Small intestine (tissue), 16 donors: ENCODE measurements at places on chromosomes 1 and 21.

GRCh38 chr1:177854951-177855350, 114.9 kb downstream of the SEC16B start:
- DNase-seq: no peak
- H3K36me3 ChIP-seq: no peaks in the 10 kb centered on the region
- H3K27me3 ChIP-seq: no peaks in the 10 kb centered on the region
- no peaks in the 10 kb centered on the region for H3K4me1 ChIP-seq

GRCh38 chr21:38851101-38851500, 45.4 kb downstream of the ETS2 start:
- H3K27me3 ChIP-seq: no peaks in the 10 kb centered on the region
- H3K4me1 ChIP-seq: no peaks in the 10 kb centered on the region
- H3K36me3 ChIP-seq: no peaks in the 10 kb centered on the region
- no peak overlapping the region for H3K27ac ChIP-seq
- H3K4me3 ChIP-seq: no peak overlapping the region

DNA sequence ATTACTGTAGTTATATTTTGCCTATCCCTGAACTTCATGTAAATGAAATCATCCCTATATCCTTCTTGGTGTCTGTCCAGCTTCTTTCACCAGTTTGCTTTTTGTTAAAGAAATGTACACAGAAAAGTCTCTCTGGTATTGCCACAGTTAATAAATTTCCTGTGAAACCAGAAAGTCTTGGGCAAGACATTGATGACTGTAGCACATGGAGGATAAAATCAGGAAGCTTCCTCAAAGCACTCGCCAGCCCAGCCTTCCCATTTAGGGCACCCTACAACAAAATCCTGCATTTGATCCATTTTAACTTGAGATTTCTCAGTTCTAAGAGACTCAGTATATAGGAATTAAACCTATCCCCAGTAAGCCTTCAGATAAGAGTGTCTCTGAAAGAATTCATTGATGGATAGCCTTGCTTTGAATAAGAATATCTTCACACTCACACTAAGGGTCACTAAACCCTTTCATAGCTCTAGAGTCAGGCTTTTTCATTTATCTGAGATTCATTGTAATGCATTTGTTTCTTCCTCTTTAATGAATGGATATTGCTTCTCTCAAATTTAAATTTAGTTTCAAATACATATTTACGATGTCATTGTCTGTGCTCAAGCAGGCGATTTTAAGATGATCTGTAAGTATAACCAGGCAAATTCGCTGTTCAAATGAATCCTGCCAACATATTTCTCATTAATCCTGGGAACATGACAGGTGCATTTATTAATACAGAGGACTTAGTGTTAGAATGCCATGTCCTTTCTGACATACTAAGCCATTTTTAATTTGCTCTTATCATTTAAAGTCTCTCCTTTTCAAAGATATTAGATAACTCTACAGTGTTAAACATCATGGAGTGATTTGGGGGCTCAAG, 153.1 kb downstream of the GRIK1 start:
- no peaks in the 10 kb centered on the region for H3K27me3 ChIP-seq
- H3K4me1 ChIP-seq: no peaks in the 10 kb centered on the region
- no peak overlapping the region for H3K4me3 ChIP-seq
- no peaks in the 10 kb centered on the region for H3K36me3 ChIP-seq
- no peak for DNase-seq
- H3K27ac ChIP-seq: no peak overlapping the region

DNA sequence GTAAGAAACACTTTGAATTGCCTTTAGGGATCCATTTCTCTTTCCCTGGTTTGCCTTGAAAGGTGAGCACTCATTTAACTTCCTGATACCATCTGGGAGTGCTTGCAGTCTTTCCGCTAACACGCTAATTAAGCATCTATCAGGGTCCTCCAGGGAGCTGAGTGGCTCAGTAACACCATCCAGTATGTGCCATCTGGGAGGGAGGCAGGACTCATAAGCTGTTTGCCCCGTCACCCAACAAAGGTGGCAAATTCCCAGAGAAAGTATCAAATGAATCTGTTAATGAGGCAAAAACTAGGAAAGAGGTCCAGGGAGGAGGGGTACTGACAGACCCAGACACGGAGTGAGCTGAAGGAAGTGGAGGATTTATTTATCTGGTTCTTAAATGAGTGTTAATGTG, 430.9 kb downstream of the HLX start:
- no peaks in the 10 kb centered on the region for H3K4me1 ChIP-seq
- no peaks in the 10 kb centered on the region for H3K36me3 ChIP-seq
- H3K27ac ChIP-seq: no peak overlapping the region
- no peak for DNase-seq

DNA sequence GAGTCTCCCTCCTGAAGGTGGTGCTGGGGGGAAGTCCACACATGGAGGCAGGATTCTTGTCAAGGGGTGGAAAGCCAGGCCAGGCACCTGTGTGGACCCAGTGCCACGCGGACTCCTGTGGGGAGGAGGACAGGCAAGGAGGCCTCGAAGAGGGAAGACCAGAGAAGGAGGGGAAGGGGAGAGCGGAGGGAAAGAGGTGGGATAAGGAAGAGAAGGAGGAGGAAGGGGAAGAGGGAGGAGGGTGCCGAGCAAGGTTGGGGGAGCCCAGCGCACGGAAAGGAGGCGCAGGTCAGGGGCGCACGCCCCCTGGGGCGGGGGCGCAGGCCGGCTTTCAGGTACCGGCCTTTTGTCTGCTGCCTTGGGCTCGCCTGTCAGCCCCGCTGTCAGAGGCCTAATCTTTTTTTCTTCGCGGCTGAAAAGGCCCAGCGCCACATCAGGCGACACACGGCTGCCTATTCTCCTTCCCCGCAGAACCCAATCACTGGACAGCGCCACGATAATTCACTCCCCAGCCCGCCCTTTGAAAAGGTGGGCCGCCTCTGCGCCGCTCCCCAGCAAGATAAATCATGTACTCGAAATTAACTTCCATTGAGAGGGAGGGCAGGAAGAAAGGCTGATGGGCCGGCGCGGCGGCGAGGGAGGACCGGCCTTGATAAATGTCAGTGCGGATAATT, 42.5 kb downstream of the PRDM16 start:
- peaks cover 14% of the 10 kb centered on the region for H3K4me1 ChIP-seq
- H3K27ac ChIP-seq: no peak overlapping the region
- no peaks in the 10 kb centered on the region for H3K36me3 ChIP-seq
- no peak overlapping the region for H3K4me3 ChIP-seq

DNA sequence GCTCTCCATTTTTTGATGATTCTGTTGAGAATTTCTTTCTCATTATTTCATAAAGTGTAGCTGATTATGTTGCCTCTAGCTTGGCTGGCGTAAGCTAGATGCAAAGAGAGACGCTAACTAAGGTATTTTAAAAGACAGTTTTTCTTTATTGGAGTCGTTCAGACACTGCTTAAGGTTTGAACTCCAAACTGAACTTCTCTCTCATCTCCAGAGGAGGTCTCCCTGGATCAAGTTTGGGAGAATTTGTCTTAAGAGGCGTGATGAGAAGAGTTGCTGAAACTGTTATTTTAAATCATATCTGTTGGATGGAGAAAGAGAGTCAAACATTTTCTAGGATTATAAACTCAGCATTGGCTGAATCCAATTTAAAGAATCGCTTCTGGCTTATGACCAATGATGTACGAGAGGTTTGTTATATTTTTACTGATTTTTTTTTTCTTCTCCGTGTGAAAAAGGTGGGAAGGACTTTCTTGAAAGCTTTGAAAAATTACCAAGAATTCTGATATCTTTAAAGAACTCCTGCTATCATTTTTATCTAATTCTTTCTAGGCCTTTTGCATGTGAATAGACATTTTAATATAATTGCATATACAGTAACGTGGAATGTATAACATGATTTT, 34.0 kb downstream of the MAP3K7CL start:
- peaks cover 6% of the 10 kb centered on the region for H3K36me3 ChIP-seq
- H3K4me1 ChIP-seq: no peaks in the 10 kb centered on the region
- H3K4me3 ChIP-seq: no peak overlapping the region
- H3K27ac ChIP-seq: no peak overlapping the region

- H3K4me1 ChIP-seq: peaks cover 9% of the 10 kb centered on the region
- no peaks in the 10 kb centered on the region for H3K36me3 ChIP-seq
- H3K27me3 ChIP-seq: no peaks in the 10 kb centered on the region
- H3K4me3 ChIP-seq: no peak overlapping the region
Observed at GRCh38 chr1:42686418-42686817, 4.2 kb downstream of the YBX1 start.

DNA sequence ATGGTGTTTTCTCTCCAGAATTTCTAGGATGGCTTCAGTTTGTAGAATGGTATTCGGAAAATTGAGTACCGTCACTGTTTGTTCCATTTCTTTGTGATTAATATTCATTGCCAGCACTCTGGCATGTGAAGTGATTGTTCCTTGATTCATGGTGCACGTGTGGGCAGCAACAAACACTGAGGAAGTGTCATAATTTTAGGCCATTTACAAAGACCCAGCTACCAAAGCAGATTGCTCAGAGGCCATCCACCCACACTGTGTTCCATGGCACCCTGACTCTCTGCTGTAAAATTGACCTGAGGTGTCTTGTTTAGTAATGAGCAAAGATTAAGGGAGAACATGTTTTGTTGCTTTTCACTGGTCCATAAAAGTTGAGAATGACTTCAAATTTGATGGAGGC, 250.9 kb upstream of the FMN2 start:
- H3K27ac ChIP-seq: no peak overlapping the region
- H3K4me1 ChIP-seq: no peaks in the 10 kb centered on the region
- DNase-seq: no peak

- H3K27ac ChIP-seq: no peak overlapping the region
- no peaks in the 10 kb centered on the region for H3K36me3 ChIP-seq
- H3K4me1 ChIP-seq: no peaks in the 10 kb centered on the region
- H3K27me3 ChIP-seq: no peaks in the 10 kb centered on the region
Observed at GRCh38 chr1:153395136-153395685, 4.3 kb upstream of the S100A8 start.

DNA sequence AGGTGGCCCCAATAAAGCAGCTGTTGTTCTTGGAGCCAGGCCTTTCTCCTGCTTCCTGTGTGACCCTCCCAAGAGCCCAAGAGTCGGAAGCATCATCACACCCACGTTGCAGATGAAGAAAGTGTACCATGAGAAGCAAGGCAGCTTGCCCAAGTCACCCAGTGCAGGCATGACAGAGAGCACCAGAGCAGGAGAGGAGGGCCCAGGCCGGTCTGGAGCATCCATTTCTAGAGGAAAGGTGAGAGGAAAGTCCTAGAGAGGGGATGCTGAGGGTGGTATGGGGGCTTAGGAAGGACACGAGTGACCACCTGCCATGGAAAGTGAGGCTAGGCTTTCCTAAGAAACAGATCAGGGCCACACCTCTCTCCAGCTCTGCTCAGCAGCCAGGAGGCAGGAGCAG, 47.0 kb downstream of the C1orf198 start:
- H3K27ac ChIP-seq: no peak overlapping the region
- no peak for DNase-seq
- H3K27me3 ChIP-seq: no peaks in the 10 kb centered on the region
- H3K4me3 ChIP-seq: no peak overlapping the region
- H3K36me3 ChIP-seq: no peaks in the 10 kb centered on the region
- H3K4me1 ChIP-seq: peaks cover 4% of the 10 kb centered on the region

GRCh38 chr1:156760092-156760795, 7.1 kb upstream of the PRCC start:
- DNase-seq: no peak
- no peaks in the 10 kb centered on the region for H3K27me3 ChIP-seq
- no peaks in the 10 kb centered on the region for H3K4me1 ChIP-seq
- no peak overlapping the region for H3K27ac ChIP-seq

GRCh38 chr1:151372058-151372934, at the start of gene SELENBP1:
Gene SELENBP1 (minus strand): TSS chr1:151372705. CDS start chr1:151372641, 64 bp downstream.
- H3K27me3 ChIP-seq: no peaks in the 10 kb centered on the region
- H3K4me1 ChIP-seq: peaks cover 11% of the 10 kb centered on the region
- H3K36me3 ChIP-seq: peaks cover 3% of the 10 kb centered on the region
- peak; percentile 94 for DNase-seq
- peak within 1 kb of the TSS; percentile 81 for H3K27ac ChIP-seq
- peak within 1 kb of the TSS; percentile 69 for H3K4me3 ChIP-seq

DNA sequence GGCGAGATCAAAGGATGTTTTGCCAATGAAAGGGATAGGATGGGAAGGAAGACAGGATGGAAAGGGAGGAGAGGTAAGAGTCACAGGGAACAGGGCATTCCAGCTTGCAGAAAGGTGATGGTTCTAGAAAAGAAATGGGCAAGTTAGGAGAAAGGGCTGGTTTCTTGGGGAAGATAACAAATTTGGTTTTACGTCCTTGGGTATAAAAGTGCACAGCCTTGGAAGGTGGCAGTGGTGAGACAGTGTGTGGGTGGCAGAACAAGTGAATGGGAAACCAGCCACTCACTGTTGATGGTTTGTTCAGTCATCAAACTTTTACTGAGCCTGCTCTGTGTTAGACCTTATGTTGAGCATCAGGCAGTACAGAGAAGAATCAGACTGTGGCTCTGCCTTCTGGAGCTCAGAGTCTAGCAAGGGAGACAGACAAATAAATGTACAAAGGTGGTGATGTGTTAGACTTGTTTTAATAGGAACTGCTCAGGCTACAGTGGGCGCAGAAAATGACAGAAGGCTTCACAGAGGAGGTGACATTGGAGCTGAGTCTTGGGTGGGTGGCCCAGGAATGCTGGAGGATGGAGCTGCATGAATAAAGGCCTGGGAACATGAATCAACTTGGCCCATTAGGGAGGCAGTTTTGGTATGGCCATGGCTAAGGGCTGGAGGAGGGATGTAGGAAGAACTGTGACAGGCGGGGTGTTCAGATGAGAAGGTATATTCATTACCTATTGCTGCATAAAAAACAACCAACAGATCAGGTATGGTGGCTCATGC, 76.3 kb downstream of the EPHB2 start:
- no peak overlapping the region for H3K27ac ChIP-seq
- no peak for DNase-seq
- peaks cover 73% of the 10 kb centered on the region for H3K36me3 ChIP-seq
- H3K4me1 ChIP-seq: peaks cover 26% of the 10 kb centered on the region
- no peak overlapping the region for H3K4me3 ChIP-seq

DNA sequence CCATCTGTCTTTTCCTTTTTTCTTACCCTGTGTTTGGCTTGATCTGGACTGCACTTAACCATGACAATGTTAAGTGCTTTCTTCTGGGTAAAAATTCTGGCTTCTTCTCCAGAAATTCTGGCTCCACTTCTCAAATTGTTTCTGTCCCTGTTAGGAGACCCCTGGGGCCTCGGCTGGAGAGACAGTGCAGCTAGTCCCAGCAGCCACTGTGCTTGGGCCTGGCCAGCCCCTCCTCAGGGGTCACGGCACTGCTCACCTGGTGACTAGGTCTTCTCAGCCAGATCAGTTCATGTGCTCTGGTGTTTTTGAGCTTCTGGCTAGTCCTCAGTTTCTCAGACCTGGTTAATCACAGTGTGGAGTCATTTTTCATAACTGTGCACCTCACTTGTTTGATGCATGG, 72.4 kb downstream of the ADARB1 start:
- no peak overlapping the region for H3K4me3 ChIP-seq
- no peak for DNase-seq
- no peaks in the 10 kb centered on the region for H3K27me3 ChIP-seq
- H3K4me1 ChIP-seq: no peaks in the 10 kb centered on the region

GRCh38 chr1:152699746-152700145, 1.6 kb downstream of the LCE2A start:
- no peaks in the 10 kb centered on the region for H3K36me3 ChIP-seq
- no peaks in the 10 kb centered on the region for H3K4me1 ChIP-seq
- no peaks in the 10 kb centered on the region for H3K27me3 ChIP-seq
